Naive thymus-derived CD8-positive, alpha-beta T cell (primary cell): ENCODE measurements at places on chromosomes 4 and X.

DNA sequence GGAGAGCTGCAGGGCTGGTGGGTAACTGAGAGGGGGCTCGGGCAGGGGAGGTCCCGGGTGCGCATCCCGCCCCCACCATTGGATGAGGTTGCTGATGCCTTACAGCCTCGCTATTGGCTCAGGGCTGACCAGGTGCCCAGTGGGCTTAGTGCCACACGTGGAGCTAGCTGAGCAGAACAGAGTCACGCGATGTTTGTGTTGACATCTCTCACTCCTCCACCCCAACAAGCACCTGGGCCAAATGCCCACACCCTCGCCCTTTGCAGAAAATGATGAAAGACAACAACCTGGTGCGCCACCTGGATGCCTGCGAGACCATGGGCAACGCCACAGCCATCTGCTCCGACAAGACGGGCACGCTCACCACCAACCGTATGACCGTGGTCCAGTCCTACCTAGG lies 31.8 kb downstream of the ATP2B3 start:
- no peak for DNase-seq

DNA sequence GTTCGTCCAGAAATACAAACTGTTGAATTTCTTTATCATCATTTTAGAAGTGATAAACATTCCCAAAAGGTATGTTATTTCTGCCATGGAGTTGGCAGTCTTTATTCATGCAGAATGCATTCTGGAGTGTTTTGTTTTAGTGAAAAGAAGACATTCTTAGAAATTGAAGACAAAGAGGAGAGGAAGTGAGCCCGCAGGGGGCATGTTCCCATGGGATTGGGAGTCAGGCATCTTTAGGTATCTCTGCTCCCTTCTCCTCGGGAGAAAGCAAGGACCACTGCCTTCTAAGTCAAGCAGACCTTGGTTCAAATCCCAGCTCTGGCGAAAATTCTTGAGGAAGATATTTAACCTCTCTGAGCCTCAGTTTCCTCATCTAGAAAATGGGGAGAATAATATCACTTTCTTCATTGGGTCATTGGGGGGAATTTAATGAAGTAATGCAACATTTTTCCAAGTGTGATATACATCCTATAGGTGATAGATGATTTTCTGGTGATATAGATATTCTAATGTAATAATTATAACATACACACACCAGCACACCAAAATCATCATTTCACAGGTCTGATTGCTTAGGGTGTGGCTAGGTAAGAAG lies 26.5 kb upstream of the CHRNA9 start:
- DNase-seq, result no peak

DNA sequence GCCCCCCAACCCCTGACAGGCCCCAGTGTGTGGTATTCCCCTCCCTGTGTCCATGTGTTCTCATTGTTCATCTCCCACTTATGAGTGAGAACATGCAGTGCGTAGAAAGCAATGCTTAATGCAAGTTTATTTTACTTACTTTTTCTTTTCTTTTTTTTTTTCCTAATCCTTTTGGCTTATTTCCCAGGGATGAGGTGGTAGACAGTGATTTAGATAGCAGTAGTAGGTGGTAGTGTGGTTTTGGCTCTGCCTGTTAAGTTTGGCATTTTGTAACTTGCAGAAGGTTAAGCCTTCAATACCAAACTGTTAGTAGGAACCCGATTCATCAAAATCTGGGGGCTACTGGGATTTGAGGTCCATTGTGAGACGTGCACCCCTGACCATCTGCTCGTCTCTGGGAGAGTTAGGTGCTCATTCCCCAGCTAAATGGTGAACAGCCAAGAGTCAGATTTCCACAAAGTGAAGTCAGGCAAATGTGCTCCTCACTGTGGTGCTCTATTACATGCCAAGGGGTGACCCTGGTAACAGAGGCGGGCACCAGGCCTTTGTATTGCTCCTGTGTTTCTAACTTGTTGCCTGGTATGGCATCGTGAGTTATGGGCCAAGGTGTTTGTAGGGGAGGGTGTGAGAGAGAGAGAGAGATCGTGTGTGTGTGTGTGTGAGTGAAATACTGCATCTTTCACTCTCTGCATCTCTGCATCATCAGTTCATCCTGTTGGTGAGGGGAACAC lies 70.3 kb downstream of the PHOX2B start:
- DNase-seq, result no peak

GRCh38 chrX:151754641-151755215 lies 20.2 kb downstream of the CNGA2 start:
- DNase-seq, result no peak

GRCh38 chrX:38880296-38880854 lies 79.1 kb downstream of the MID1IP1 start:
- no peak for DNase-seq

DNA sequence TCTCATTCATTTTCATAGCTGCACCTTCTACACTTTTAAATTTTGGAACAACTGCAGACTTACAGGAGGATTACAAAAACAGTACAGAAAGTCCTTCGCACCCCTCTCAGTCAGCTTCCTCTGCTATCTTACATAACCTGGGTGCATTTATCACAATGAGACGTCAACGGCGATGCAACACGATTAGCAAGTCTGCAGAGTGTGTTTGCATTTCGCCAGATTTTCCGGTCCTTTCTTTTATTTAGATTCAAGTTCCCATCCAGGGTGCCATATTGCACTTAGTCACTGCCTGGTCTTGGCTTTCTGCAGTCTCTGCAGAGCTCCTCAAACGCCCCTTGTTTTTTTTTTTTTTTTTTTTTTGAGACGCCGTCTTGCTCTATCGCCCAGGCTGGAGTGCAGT lies 85.9 kb downstream of the ASMT start:
- DNase-seq, result no peak

DNA sequence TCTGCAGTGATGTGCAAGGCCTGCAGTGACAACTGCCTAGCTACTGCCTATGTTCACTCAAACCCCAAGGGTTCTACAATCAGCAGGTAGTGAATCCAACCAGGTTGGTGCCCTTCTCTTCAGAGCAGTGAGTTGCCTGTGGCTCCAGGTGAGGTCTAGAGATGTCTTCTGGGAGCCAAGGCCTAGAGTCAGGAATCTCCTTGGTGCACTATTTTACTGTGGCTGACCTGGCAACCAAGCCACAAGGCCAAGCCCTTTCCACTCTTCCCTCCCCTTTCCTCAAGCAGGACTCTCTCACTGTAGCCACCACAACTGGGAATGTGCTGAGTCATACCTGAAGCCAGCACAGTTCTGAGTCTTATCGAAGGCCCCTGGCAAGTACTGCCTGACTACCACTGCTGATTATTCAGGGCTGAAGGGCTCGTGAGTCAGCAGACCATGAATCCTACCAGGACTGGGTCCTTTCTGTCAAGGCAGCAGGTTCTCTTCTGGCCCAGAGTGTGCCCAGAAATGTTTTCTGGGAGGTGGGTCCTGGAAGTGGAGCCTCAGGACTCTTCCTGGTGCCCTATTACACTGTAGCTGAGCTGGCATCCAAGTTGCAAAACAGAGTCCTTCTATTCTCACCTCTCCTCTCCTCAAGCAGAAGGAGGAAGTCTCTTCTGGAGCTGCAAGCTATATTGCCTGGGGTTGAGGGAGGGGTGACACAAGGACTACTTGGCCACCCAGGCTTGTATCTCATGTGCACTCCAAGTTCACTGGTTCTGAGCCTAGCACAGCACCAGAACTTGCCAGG lies 111.6 kb downstream of the BTC start:
- no peak for DNase-seq

DNA sequence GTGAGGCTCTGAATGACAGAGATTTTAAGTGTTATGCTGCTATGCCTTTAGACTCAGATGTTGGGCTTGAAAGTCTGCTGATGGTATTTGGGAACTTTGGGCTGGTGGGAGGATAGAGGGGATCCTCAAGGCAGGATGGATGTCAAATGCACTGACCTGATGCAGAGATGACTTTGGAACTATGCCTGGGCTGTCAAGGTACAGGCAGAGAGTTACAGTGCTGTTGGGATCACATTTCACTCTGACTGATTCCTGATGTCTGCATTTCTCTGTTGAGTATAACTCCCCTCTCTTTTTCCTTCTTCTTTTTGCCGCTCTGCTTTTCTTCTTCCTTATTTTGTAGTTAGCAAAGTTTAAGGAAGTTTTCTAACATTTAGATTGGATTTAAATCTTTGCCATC lies 271.8 kb upstream of the ARX start:
- no peak for DNase-seq

GRCh38 chrX:57929373-57929772 lies 19.1 kb upstream of the ZXDA start:
- no peak for DNase-seq

DNA sequence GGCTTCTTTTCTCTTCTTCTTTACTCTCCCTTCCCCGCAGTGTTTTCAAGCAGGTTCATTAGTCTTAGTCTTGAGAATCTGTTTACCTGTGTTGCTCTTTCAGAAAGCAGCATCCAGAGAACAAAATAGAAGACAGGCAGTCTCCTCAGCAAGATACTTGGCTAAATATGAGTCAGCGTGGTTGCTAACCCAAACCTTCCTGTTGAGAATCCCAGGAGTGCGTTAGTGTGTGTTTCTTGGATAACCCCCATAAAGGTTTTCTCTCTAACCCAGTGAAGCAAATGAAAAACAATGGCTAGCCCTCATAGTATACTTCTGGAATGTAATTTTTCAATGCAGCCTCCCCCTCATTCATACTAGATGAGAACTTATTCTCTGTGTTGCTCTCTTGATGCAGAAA lies 41.1 kb downstream of the BMPR1B start:
- DNase-seq, result no peak

- peak; percentile 32 for DNase-seq
Observed at GRCh38 chr4:153750197-153750817, 9.5 kb downstream of the RNF175 start.

- no peak for DNase-seq
Observed at GRCh38 chr4:94500685-94501084, 48.9 kb downstream of the PDLIM5 start.

- no peak for DNase-seq
Observed at GRCh38 chrX:96752781-96753180, 68.1 kb downstream of the DIAPH2 start.

DNA sequence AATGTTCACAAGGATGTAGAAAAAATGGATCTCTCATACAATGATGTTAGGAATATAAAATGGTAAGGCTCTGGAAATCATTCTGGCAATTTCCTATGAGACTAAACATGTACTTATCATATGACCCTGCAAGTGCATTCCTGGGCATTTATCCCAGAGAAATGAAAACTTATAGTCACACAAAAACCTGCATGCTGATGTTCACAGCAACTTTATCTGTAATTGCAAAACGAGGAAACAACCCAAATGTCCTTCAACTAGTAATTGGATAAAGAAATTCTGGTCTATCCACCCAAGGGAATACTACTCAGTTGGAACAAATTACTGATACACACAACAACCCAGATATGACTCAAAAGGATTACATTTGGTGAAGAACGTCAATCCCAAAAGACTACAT lies 14.5 kb downstream of the ZCCHC18 start:
- no peak for DNase-seq

GRCh38 chr4:151850791-151851213 lies 90.0 kb upstream of the GATB start:
- no peak for DNase-seq

GRCh38 chrX:46209037-46209436 lies 336.2 kb downstream of the ZNF674 start:
- DNase-seq, result no peak

DNA sequence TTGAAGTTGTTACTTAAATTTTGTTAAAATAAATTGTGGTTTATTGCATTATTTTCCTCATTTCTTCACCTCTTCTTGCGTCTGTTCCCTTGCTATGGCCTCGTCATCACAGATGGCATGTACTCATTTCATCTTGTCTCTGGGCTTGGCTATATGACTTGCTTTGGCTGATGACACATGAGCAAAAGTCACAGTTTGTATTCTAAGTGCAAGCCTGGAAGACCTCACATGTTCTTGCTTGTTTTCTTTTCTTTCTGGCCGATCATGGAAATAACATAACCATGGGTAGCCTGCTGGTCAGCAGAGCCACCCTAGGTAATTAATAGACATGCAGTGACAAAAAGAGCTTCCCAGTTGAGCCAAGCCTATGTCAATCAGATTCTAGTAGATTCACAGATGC lies 527.9 kb downstream of the SPRY1 start:
- no peak for DNase-seq

GRCh38 chr4:15444276-15444675 lies 16.4 kb downstream of the C1QTNF7 start:
- DNase-seq, result no peak

- no peak for DNase-seq
Observed at GRCh38 chr4:130478406-130478805, 1382.5 kb downstream of the C4orf33 start.

- DNase-seq, result no peak
Observed at GRCh38 chrX:7972586-7972985, 45.4 kb upstream of the PNPLA4 start.

GRCh38 chr4:64359489-64359888 lies 49.8 kb downstream of the TECRL start:
- DNase-seq, result no peak

- DNase-seq, result no peak
Observed at GRCh38 chrX:154419688-154420401, 8.5 kb downstream of the TAFAZZIN start.

- DNase-seq, result no peak
Observed at GRCh38 chr4:146342600-146343192, 128.4 kb downstream of the REELD1 start.
